ENCODE measurements at places on chromosomes 1 and 21.

GRCh38 chr1:91673613-91674012 is 173.0 kb downstream of the CDC7 start:
- DNase-seq, result no peak

DNA sequence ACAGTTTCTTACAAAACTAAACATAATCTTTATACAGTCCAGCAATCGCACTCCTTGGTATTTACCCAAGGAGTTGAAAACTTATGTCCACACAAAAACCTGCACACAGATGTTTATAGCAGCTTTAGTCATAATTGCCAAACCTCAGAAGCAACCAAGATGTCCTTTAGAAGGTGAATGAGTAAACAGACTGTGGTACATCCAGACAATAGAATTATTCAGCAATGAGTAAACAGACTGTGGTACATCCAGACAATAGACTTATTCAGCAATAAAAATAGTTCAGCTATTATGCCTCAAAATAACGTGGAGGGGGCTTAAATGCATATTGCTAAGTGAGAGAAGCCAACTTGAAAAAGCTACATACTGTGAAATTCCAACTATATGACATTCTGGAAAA is 87.0 kb upstream of the GALNT2 start:
- no peak for DNase-seq

GRCh38 chr1:224185208-224185607 is 2.2 kb downstream of the DEGS1 start:
- DNase-seq, result no peak

DNA sequence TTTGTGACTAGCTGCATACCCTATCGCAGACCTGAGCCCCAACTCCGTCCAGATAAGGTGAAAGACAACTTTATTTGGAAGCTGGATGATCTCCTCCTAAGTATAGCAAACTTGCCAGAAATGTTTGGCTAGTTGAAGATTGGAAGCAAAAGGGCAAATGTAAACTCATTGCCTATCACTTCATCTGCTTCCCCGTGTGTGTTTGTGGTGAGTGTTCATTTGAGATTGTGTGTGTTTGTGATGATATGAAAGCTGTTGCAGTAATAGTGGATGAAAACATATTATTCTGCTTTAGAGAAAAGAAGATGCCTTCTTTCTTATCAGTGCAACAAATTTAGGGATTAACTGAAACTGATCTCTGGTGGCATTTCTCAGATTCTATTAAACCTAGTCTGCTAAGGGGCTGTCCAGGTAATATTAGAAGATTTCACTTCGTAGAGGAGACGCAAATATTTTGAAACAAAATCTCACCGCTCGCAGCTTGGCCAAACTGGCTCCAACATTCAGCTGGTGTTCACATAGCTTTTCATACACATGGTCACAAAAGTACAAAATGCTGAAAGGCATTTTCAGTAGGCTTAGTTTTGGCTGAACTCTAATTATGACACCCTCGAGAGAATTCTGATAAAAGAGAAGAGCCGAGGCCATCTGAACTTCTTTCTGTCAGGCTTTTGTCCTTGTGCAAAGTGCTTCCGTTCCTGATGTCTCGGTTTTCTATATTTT is 1.1 kb downstream of the TBX19 start:
- DNase-seq, result no peak

DNA sequence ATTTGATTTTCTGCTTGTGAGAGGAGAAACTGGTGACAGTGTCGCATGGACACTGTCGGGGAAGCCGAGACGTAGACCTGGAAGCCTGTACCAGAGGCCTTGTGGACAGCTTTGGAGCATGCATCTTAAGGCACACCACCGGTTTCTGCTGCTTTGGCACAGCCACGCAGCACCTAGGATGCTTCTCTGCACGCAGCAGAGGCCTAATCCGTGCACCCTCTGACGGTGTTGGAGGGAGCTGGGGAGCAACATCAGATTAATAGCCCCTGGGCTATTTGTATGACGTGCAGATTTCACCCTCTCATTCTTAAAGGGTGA is 30.3 kb downstream of the TEX35 start:
- DNase-seq, result no peak

DNA sequence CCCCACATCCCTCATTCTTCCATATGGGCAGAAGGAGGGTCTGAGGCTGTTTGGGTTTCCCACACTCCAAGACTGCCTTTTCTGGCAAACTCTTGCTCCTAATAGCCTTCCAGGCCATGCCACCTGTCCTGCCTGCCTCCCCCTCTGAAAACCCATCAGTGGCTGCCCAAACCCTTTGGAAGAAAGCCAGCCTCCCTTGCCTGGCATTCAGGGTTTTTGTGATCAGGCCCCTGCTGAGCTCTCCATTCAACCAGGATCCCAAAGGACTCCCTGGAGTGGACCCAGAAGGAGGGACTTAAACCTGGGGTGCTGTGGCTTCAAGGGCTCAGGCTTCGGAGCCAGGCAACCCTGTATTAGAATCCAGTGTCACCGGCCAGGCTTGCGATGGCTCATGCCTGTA is 4.2 kb upstream of the GUCA2A start:
- no peak for DNase-seq

GRCh38 chr1:204301171-204301957 is 58.4 kb downstream of the PLEKHA6 start:
- DNase-seq, result no peak

- DNase-seq, result no peak
These were observed 104.4 kb downstream of the LEPR start for GRCh38 chr1:65524931-65525265.

DNA sequence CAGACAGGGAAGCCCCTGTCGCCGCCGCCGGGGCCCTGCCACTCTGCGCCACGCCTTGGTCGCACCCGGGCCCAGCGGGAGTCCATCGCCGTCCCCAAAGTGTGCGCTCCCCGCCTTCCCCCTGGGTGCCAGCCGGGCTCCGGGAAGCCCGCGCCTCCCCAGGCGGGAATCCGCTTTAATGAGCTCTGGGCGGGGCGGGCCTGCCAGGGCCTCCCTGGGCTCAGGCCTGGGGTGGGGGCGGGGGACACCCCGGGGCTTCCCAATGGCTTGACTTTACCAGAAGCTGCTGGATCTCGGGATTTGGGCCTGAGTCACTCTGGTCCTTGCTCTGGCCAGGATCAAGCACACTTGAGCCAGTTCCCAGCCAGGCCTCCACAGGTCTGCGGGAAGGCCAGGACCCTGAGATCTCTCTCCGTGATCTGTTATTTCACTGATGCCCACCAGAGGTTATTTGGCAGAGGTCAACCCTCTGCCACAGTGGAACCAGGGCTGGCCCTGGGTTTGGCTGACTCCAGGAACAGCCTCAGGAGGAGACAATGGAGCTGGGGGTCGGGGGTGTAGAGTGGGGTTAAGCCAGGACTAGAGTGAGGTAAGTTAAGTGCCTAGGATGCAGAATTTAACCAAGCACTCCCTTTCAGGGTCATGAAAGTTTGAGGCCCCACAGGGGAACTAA is 178.4 kb upstream of the EDN2 start:
- no peak for DNase-seq

DNA sequence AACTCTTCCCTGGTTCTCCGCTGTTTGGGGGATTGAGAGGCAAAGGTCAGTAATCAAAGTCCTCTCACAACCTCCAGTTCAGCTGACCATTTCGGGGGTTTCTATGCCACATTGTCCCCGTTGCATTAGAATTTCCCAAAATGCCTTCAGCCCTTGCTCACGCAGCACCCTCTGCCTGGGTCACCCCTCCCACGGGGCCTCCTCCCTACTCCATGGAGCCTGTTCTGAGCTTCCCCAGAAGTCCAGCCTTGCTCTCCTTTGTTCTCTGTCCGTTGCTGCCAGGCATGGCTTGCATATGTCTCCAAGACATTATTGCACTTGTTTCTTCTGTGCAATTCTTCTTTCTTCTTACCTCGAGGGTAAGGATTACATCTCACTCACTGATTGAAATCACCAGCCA is 16.5 kb downstream of the DMRTB1 start:
- DNase-seq, result no peak

GRCh38 chr1:179026813-179027669 is 1.3 kb downstream of the FAM20B start:
- DNase-seq, result no peak

GRCh38 chr1:161191971-161192370 is 6.9 kb downstream of the ADAMTS4 start:
- DNase-seq, result no peak

GRCh38 chr1:192862271-192862670 is 53.4 kb downstream of the RGS2 start:
- no peak for DNase-seq

DNA sequence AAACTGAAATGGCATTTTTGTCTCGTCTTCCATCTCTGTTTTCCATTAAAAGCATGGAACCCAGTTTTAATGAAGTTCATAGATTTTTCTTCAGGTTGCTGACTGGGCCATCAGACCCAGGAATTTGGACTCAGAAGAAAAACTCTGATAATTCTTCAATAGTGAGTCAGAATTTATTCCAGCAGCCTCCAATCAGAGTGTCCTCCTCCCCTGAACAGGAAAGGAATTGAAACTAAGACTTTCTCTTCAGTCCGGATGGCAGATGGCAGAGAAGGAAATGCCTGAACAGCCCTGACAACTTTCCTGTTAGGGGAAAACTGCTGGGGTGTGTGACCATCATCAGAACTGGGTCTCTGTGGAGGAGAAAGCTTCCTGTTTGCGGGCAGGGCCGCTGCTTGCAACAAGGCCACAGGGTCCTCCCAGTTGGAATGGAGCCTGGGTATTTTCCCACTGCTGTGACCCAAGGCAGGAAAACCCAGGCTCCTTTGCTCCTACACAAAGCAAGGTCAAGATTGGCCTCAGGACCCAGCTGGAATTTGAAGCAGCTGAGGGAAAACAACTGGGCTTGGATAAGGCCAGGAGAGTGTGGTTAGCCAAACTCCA is 20.7 kb downstream of the CD34 start:
- no peak for DNase-seq

Measured in NCI-H1048 (cell line).